ENCODE measurements at places on chromosomes 3 and 15.

DNA sequence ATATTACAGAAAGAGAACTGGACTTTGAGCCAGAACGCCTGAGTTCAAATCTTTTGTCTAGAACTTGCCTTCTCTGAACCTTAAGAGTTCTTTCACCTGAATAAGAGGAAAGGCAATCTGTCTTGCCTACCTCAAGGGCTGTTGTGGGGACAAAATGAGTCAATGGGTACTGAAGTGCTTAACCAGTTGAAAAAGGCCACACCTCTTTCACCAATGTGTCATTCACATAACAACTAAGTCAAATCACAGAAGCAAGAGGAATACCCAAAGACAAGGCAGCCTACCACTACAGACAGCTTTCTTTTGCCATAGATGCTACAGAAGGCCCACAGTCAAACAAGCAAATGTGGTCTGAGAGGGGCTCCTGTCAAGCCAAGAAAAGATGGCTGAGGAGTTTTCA is 39.7 kb downstream of the NBEAL2 start:
- H3K4me1 ChIP-seq: peaks cover 47% of the 10 kb centered on the region
- peak; percentile 39 for DNase-seq
- H3K27me3 ChIP-seq: no peaks in the 10 kb centered on the region
- no peak overlapping the region for H3K4me3 ChIP-seq
- peak overlapping the region; percentile 22 for H3K27ac ChIP-seq

DNA sequence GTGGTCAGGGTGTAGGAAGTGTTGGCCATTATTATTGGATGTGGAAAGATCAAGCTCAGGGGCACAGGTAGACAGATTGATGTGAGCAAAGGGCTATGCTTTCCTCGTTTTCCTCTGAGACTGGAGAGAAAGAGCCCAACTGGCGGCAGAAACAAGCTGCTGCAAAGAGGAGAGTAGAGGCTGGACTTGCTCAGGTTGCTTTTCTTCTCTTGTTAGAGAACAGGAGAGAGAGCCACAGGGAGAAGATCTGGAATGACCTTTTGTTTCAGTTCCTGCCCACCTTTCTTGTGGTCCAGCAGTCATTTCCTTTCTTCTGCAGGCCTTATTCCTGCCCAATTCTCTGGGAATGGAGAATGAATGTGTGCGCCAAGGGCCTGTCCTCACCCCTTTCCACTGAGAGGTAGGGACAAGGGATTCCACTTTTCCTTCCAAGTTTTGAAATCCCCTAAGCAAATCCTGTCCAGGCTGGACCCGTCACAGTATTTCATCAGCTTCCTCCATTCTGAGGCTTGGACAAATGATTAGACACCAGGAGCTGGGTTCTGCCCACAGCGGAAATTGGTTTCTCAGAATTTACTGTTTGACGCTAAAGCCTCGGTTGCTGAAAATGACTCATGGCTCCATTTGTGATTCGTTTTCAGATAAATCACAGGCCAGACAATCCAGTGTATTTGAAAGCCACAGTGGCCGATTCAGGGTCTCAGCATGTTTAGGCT is 16.1 kb downstream of the ZNF80 start:
- peaks cover 49% of the 10 kb centered on the region for H3K4me1 ChIP-seq
- H3K27ac ChIP-seq: peak overlapping the region; percentile 16
- no peak overlapping the region for H3K4me3 ChIP-seq
- H3K36me3 ChIP-seq: peaks cover 23% of the 10 kb centered on the region
- no peak for DNase-seq
- no peaks in the 10 kb centered on the region for H3K27me3 ChIP-seq

GRCh38 chr15:57143511-57144078 is 225.2 kb downstream of the TCF12 start:
- DNase-seq: no peak
- no peak overlapping the region for H3K27ac ChIP-seq
- H3K4me3 ChIP-seq: no peak overlapping the region
- H3K4me1 ChIP-seq: peaks cover 12% of the 10 kb centered on the region

DNA sequence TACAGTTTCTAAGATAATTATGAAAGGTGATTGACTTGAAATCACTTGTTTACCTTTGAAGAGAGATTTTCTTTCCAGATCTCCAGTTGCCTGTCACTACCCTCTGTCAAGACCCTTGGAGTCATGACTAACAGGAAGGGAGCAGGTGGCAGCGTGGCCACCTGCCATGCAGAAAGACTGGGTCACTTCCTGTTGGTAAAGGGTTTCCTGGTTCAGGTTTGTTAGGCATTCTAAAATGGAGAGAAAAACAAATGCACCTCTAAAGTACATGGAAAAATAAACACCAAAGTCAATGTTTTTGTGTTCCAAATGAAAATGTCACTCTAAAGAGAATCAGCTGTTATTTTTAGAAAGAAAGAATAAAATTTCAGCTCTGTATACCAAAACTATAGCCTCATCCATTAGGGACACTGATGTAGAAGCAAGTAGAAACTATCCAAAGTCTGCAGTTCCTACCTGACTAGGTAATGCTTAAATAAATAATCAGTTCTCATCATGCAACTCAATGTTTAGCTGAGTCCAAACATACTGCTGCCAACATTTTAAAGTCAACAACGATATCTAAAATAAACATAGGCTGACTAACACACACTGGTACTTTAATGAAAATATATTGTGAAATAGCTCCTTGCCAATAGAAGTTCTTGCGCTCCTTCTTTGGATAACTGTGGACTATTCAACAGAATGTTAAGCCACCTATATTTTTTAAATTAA is 23.9 kb upstream of the TM4SF1 start:
- no peak overlapping the region for H3K4me3 ChIP-seq
- H3K27ac ChIP-seq: no peak overlapping the region
- H3K36me3 ChIP-seq: no peaks in the 10 kb centered on the region
- H3K27me3 ChIP-seq: peaks cover 12% of the 10 kb centered on the region

- H3K4me3 ChIP-seq: peak overlapping the region; percentile 43
- DNase-seq: peak; percentile 26
- no peaks in the 10 kb centered on the region for H3K27me3 ChIP-seq
- H3K36me3 ChIP-seq: peaks cover 27% of the 10 kb centered on the region
These were observed 2.7 kb downstream of the AP2M1 start for GRCh38 chr3:184177331-184177731.
